ENCODE measurements at places on chromosomes 11 and 22.

DNA sequence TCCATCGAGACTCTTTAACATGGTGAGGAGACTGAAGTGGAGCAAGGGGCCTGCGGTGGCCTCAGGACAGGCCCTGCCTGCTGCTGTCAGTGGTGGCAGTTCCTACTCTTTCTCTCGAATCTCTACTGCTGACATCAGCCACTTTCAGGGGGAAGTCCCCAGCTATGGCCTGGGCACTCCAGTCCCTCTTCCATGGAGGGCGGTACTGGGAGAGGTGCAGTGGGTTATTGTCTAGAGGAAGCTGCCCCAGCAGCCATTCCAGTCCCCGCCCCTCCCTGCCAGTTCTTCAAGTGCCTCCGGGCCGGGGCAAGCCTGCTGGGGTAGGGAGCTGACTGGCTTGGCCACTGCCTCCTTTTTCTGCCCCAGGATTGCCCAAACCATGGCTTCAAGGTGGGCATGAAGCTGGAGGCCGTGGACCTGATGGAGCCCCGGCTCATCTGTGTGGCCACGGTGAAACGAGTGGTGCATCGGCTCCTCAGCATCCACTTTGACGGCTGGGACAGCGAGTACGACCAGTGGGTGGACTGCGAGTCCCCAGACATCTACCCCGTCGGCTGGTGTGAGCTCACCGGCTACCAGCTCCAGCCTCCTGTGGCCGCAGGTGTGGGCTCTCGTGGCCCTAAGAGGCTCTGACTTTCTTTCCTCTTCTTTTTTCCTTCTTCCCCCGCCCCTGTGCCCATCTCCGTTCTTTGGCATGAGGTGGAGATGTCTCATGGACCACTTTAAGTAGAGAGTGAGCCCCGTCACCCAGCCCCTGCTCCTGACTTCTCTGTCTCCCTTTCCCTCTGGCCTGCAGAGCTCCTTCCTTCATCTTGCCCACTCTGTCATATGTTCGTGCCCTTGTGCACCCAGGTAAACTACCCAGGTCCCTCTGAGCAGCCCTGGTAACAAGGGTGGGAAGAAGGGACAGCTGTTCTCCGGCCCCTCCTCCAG is 13.7 kb downstream of the CHADL start:
- DNase-seq, result no peak

DNA sequence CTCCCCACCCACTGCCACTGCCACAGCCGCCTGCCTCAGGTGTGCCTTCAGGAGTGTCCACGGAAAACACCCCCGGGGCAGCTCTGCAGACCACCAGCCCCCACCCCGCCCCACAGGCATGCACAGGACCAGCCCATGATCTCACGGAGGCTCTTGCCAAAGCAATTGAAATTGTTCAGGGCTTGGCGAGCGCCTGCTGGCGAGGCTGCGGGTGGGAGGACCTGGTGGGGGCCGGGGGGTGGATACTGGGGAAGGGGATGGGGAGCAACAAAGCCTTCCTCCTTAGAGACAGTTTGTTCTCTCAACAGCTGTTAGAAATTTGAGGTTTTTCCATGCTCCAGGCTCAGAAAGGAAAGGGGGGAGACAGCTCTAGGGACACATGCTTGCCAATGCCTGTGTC is 274.7 kb downstream of the MN1 start:
- DNase-seq, result no peak

DNA sequence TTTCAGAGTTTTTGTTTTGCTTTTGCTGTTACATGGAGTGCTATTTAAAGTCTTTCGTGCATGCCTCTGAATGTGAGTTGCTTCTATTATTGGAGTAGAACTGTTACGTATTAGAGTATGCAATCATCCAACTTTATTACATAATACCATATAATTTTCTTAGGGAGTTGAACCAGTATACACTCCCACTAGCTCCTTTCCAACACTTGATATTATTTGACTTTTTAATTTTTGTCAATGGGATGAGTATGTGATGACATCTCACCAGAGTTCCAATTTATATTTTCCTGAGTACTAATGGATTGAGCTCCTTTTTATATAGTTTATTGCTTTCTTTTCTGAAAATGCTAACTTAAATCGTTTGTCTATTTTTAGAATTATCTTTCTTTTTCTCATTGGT is 90.9 kb downstream of the GRAMD1B start:
- no peak for DNase-seq

GRCh38 chr11:13127161-13127560 is 118.0 kb downstream of the RASSF10 start:
- DNase-seq, result no peak

- DNase-seq, result no peak
Observed at GRCh38 chr11:19355601-19356000, 114.9 kb upstream of the E2F8 start.

DNA sequence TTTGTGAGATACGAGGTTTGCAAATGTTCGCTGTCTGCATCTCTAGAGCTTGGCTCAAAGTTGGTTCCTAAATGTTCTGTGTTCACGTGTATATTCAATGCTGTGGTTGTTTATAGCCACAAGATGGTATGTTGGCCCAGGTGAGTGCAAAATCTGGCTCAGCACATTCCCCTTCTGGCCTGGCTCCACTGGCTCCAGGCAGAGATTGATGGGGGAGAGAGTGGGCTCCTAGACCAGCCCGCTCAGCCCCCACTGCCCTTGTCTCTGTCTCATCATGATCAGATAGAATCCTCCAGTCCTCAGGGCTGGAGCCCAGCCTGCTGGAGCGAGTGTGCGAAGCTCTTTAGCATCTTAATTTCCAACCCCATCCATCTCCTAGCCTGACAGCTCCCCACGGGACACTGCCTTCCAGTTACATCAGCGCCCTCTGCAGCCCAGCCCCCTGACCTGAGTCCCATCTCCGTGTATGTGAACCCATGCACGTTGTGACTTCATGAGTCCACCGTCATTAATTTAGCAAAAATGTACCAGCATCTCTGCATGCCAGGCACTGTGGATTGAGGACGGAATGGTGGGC is 2.0 kb downstream of the P2RX3 start:
- DNase-seq, result no peak

- no peak for DNase-seq
Observed at GRCh38 chr11:75383246-75383645, 16.1 kb upstream of the RPS3 start.

- no peak for DNase-seq
Observed at GRCh38 chr11:1081601-1082311, 7.1 kb downstream of the MUC2 start.

DNA sequence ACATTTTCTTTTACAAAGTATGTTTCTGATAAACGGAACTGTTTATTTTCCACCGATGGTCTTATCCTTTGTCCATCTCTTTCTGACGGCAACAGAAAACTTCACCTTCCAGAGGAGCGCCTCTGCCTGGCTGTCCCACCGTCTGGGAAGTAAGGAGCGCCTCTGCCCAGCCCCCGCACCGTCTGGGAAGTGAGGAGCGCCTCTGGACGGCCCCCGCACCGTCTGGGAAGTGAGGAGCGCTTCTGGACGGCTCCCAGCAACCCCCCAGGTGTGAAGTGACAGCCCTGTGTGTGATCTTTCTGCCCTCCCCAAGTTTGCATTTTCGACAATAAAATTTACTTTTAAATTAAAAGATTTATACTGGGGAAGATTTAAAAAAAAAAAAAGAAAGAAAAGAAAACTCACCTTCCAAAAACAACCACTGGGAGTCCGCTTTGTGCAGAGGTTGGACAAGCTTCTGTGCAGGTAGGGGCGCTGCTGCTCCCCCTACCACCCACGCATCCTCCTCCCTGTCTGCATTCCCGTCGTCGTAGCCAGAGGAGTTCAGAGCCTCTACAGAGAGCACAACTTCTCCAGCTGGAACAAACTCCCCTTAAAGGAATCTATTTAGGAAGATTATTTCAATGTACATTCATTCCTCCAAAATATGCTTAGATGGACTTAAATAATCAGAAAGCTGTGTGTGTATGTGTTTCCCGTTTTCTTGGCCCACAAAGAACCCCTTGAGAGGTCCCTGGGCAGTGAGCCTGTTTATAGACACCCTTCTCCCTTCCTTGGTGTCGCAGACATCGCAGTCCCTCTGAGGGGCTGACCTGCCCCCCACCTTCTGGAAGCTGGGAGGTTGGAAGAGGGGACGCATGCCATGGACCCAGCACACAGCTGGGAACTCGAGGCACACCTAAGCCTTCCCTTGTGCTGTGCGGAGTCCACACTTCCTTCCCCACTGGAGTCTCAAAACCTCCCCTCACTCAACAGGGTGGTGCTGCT is 849 bp upstream of the APOBEC3B start:
- no peak for DNase-seq

- DNase-seq, result no peak
Observed at GRCh38 chr22:30697975-30698374, 3.3 kb downstream of the OSBP2 start.

GRCh38 chr11:109865548-109866186 is 227.5 kb upstream of the ZC3H12C start:
- DNase-seq, result no peak

DNA sequence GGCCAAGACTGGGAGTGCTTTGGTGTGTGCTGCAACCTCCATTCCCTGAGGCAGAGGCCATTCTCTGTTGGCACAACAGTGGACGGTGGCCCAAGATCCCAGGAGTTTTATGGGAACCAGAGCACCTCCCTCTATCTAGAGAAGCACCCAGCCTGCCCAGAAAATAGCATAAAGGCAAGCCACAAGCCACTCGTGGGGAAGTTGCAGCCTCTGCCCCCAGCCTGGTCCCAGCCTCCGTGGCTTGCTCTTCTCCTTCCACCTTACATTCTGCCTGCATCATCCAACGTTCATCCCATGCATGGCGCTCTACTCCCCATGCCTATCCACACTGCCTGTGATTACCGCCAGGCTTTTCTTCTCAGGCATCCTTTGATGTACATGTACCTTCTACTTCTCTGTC is 15.8 kb downstream of the IL17RA start:
- DNase-seq, result no peak

- no peak for DNase-seq
Observed at GRCh38 chr22:37258753-37259401, 14.8 kb upstream of the RAC2 start.

DNA sequence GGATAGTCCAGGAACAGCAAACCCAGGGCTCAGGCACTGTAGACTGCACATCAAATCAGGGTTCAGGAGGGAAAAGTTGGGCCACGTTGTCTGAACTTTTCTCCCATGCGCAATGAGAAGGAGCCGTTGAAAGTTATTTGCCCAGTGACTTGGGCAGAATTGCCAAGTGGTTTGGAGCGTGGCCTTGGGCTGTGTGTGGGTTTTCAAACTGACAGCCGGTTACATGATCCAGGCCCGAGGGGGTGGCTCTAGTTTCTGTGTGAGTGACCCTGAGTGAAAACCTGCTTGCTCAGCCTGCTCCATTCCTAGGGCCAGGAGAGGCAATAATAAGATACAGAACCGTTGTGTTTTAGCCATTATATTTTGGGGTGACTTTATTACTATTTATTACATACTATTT is 20.3 kb downstream of the MB start:
- no peak for DNase-seq

GRCh38 chr11:47393163-47394049 is 15.0 kb upstream of the SLC39A13 start:
- DNase-seq, result peak; percentile 61

GRCh38 chr11:74443071-74443864 is 24.1 kb downstream of the KCNE3 start:
- no peak for DNase-seq

- DNase-seq, result no peak
Observed at GRCh38 chr11:75035911-75036565, 47.3 kb downstream of the NEU3 start.

- DNase-seq, result no peak
Observed at GRCh38 chr11:110272919-110273318, 23.5 kb downstream of the RDX start.

DNA sequence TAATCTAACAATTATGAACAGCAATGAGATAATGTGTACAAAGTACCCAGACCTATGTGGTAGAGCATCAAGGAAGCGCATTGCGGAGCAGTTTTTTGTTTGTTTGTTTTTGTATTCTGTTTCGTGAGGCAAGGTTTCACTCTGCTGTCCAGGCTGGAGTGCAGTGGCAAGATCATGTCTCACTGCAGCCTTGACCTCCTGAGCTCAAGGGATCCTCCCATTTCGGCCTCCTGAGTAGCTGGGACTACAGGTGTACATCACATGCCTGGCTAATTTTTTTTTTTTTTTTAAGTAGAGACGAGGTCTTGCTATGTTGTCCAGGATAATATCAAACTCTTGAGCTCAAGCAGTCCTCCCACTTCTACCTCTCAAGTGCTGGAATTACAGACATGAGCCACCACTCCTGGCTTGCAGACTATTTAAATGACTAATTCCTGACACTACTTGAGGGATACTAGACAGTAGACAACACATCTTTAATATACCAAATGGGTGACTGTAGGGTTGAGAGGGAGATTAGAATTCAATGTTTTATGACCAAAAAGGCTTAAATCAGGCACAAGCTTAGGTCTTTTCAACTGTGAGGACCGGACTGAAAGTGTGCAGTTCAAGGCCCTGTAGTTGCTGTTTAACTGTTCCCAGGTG is 12.7 kb downstream of the OR51B4 start:
- no peak for DNase-seq

GRCh38 chr11:130308059-130308458 is 6.7 kb downstream of the ZBTB44 start:
- no peak for DNase-seq

DNA sequence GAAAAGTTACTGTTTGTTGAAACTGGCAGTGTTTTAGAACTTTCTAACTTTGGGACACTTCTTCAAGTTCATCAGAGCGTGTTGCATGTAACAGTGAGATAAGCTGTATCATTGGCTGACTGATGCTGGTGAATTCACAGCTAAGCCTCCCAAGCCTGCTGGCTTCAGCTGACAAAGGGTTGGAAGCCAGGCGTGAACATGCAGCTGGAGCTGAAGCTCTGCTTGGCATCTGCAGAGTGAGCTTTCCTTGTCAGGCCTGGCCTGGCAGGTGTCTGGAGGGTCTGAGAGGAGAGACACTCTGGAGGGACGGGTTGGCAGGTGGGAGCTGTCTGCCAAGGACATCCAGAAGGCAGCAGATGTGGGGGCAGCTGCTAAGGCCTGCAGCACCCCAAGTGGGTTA is 1.5 kb downstream of the AMPD3 start:
- DNase-seq, result no peak

DNA sequence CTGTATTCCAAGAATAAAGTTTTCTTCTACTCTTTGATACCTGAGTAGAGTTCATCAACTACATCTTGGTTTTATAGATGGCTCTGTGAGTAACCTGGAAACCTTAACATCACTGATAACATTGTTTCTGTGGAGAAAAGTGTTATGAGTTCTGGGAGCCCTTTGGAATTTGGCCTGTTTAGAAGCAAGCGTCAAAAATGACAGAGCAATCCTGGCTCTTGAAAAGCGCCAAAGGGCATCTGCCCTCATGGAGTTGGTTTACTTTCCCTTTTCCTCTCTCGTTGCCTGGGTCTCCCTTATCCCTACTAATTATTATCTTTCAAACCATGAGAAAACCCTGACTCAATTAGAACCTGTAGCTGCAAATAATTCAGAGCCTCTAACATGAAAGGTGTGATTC is 140.1 kb downstream of the DBX1 start:
- no peak for DNase-seq

- DNase-seq, result no peak
Observed at GRCh38 chr11:75223954-75224643, 16.5 kb upstream of the TPBGL start.

GRCh38 chr11:128039140-128040021 is 548.0 kb downstream of the ETS1 start:
- peak; percentile 95 for DNase-seq
